IMR-90 (cell line): ENCODE measurements at places on chromosomes 1 and 21. TPM values are rescaled to one million over a fixed set of nuclear protein-coding genes. Genes with fewer than 3 reads are reported as not detected.

GRCh38 chr1:204894606-204895005 is 23.9 kb downstream of the NFASC start:
- DNase-seq: no peak

- DNase-seq: no peak
Observed at GRCh38 chr1:211830055-211830327, 572 bp downstream of the LPGAT1 start.

- no peak for DNase-seq
Observed at GRCh38 chr21:29293495-29293894, 5.2 kb upstream of the BACH1 start.

DNA sequence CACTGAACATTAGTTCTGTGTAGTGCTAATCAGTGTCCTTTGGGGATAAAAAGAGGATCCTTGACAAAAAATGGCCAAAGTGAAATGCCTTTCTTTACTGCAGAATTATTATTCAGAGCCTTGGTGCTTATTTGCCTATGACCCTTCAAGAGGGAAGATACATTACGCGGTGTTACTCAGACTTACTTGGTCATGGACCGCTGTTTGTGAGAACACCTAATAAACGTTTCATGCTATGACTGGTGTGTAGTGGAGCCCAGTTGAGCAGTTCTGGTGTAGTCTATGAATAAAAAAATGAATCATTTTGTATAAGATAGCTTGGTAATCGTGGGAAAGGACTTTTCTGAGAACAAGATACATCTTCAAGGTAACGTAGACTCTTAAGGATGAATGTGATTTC is 8.3 kb downstream of the NFYC start:
- no peak for DNase-seq

GRCh38 chr1:211944733-211945500 is 90.4 kb downstream of the INTS7 start:
- DNase-seq: peak; percentile 22

- no peak for DNase-seq
Observed at GRCh38 chr1:183165456-183165855, 20.6 kb upstream of the LAMC2 start.

DNA sequence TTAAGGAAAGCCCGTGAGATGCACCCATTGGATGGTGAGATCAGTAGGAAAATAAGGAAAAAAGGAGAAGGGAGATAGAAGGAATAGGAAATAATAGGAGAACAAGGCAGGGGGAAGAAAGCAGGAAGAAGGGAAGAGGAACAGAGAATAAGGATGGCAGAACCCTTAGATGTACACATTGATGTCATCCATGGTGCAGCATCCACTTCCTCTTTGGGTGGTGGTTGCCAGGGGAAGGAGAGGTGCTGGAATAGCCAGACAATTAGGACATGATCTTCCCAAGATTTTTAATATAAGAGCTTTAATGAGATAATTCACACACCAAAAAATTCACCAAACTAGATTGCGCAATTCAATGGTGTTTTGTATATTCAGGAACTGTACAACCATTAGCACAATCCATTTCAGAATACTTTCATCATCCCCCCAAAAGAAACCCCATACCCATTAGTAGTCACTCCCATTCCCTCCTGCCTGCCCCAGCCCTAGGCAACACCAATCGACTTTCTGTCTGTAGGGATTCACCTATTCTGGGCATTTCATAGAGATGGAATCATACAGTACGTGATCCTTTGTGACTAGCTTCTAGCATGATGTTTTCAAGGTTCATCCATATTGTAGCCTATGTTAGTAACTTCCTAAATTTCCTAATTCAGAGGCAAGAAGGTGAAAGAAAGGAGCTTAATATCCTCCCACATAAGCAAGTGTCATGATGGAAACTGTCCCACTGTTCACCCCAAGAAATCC is 121.4 kb downstream of the PLXNA2 start:
- DNase-seq: no peak

DNA sequence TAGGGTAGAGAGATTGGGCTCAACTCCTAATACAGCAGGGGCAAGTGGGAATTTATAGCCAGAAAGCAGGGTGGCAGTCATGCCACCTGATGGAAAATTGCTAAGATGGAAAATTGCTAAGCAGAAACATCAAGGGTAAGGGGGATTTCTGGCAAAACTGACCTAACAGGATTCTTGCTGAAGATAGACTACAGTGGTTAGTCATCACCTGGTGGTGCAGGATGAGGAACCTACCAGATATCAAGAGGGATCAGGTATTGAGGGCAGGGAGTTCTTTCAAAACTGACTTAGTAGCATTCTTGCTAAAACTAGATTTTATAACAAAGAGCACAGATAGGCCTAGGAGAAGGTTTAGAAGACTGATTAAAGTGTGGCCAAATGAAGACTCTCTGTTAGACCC is 292.9 kb downstream of the PLPP3 start:
- DNase-seq: no peak

- no peak for DNase-seq
Observed at GRCh38 chr21:30839304-30839703, 9.7 kb upstream of the KRTAP7-1 start.

DNA sequence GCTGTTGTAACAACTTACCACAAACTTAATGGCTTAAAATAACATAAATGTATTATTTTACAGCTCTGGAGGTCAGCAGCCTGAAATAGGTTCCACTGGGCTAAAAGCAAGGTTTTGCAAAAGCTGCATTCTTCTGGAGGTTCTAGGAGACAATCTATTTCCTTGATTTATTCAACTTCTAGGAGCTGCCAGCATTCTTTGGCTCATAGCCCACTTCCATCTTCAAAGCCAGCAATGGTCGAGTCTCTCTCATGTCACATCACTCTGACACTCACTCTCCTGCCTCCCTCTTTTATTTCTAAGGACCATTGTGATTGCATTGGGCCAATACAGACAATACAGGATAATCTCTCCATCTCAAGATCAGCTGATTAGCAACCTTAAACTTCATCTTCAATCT is 15.1 kb upstream of the FOXJ3 start:
- no peak for DNase-seq

- DNase-seq: peak; percentile 87
Observed at GRCh38 chr1:201882665-201883132, 6.0 kb upstream of the SHISA4 start.

DNA sequence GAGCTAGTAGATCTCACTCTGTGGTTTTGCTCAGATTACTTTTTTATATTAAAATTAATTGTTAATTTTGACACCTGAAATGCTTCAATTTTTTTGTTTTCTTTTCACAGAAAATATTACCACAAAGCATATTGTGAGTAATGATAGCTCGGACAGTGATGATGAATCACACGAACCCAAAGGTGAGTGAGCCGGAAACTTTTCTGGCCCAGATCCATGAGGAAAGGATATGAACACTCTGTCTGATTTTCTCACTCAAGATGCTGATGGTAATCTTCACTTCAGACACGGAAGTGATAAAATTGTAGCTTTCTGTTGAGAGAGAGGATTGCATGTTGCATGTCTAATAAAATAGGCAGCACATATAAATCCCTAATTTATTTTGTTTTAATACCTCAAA is 121.8 kb downstream of the PLA2G4A start:
- DNase-seq: peak; percentile 31

TPTE gene
- not detected in 2 replicates for polyA plus RNA-seq

OR2L5 gene
- not detected in 2 replicates for polyA plus RNA-seq

SLC9C2 gene
- polyA plus RNA-seq: not detected in 2 replicates

SKI gene
- polyA plus RNA-seq: 20.1 and 20.8 TPM in 2 replicates
